ENCODE measurements at places on chromosomes 12 and 14.

DNA sequence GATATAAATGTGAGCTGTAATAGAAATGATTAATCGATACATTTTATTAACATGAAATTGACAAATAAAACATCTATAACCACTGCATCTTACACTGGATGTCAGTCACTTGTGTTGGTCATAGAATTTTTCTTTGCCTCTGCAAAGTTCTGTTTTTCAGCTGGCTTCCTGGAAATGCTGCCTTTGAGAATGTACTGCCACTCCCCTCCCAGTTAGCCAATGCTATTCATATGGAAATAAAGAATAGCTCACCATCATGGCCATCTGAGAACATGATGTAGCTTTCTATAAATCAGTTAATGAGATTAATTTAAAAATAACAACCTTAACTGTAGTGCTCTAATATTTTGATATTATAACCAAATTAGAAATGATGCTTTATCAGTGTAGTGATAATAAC lies 41.1 kb downstream of the SLCO1B1 start:
- DNase-seq: no peak

DNA sequence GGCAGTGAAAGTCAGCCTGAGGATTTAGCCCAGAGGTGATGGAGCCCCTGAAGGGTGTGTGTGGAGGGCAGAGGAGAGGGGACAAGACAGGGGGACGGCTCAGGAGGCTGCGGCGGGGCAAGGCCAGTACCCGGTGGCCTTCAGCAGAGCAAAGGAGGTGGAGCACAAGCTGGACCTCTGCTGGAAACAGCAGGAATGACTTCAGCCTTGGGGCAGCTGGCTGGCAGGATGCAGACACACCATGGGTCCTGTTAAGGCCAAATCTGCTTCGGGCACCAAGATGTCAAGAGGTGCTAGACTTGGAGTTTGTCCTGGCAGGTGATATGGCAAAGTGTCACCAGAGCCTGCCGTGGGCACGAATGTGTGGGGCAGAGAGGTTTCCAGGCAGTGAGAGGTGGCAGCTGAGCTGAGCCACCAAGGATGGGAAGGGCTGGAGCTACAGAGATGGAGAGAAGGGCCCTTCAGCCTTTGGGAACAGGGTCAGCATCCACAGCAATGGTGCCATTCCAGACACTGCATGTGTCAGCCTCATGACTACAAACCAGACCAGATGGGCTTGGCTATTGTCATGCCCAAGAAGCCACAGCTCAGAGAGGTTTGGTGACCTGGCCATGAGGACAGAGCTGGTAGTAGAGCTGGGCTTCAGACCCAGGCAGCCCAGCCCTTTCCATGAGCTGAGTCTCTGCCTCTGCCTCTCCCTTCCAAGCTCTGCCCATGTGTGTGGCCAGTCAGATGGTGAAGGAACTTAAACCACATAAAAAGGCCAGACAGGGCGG lies 91.9 kb downstream of the LGMN start:
- DNase-seq: no peak

DNA sequence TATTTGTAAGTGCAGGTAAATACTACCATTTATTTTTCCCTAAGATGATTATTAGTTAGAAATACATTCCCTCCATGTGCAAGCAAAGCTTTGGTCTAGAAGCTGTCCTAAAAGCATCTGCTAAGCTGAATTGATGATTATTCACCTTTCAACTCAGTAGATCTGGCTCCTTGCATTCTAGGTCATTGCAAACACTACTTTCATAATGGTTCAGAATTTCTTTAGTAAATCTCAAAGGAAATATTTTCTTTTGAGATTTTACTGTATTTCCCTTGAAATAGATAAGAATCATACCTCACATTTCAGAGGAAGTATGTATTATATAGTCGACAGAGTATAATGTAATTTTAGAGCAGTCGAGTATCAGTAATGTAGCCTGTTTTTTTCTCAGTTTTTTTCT lies 2.4 kb downstream of the ETNK1 start:
- no peak for DNase-seq

- DNase-seq: peak; percentile 55
These were observed 213.0 kb downstream of the ADAMTS20 start for GRCh38 chr12:43338848-43339526.

GRCh38 chr12:45991284-45992249 lies 1.2 kb upstream of the SCAF11 start:
- DNase-seq: no peak

DNA sequence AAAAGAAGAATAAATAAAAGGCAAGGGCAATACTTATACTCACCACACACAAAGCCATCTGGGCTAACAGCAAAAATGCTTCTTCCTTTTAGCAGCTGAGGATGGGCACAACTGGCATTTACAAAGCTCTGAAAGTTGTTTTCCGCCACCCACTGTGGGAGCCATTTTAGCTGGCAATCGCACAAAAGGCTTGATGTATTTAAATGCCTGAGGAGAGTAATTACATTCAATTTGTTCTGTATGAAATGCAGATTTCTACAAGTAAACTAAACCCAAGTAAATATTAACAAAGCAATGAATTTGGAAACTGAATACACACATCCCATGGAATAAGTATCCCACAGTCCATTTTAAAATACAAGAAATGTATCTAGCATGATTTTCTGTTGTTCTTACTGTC lies 37.5 kb downstream of the LRIG3 start:
- no peak for DNase-seq

DNA sequence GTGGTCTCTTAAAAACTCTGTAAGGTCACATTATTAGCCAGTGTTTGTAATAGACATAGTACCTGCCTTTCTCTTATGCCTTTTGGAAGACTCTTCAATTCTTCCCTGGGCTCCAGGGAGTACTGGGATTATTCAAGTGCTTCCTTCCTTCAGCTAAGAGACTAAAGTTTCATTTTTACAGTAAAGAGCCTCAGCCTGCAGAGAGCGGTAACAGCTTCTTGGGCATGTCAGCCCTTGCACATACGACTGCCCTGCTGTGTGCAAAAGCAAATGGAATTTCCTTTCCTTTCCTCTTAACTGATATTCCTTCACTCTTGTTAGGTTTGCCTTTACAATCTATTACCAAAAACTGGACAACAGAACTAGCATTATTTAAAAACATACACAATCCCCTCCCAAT lies 32.9 kb upstream of the AMIGO2 start:
- no peak for DNase-seq

- no peak for DNase-seq
These were observed 3.4 kb downstream of the PLBD2 start for GRCh38 chr12:113361574-113362370.

All from non-pigmented ciliary epithelial cell (primary cell).